ENCODE measurements at places on chromosomes 4 and X. TPM values are rescaled to one million over a fixed set of nuclear protein-coding genes. Genes with fewer than 3 reads are reported as not detected.

GRCh38 chr4:101328063-101328602 lies 19.2 kb downstream of the PPP3CA start:
- DNase-seq, result no peak

- peak; percentile 61 for DNase-seq
Observed at GRCh38 chr4:144302704-144303536, 162.4 kb upstream of the GYPA start.

- no peak for DNase-seq
Observed at GRCh38 chrX:12469296-12469695, 321.9 kb upstream of the PRPS2 start.

- DNase-seq, result peak; percentile 14
Observed at GRCh38 chrX:140724736-140725135, 15.2 kb downstream of the LINC00632 start.

GRCh38 chrX:122046815-122047214 lies 999.4 kb downstream of the GLUD2 start:
- no peak for DNase-seq

GRCh38 chr4:37994569-37994968 lies 34.4 kb downstream of the PTTG2 start:
- DNase-seq, result no peak

- peak; percentile 83 for DNase-seq
Observed at GRCh38 chr4:137124278-137124932, 407.9 kb downstream of the PCDH18 start.

DNA sequence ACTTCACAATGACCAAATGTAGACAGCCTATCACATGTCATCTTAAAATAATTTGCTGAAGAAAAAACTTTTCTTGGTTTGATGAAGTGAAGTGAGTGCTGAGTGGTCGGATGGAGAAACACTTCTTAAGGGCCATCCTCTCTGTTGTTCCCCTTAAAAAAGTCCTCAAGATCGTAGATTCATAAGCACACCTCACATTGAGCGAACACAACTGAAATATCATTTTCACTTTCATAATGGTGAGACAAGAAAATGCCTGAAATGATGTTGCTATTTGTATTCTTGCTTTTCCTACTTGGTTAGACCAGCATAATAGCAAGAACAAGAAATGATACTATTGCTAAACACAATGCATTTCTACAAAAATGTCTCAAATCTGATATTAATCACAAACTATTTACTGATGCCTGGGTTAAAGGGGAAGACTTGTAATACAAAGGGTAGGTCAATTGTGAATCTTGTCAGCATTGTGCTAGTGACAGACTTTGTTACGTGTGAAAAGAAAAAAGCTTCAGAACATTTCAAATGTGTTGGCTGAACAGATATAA lies 305.6 kb upstream of the NR3C2 start:
- DNase-seq, result no peak

- DNase-seq, result no peak
Observed at GRCh38 chrX:51853251-51853650, 40.2 kb upstream of the MAGED1 start.

DNA sequence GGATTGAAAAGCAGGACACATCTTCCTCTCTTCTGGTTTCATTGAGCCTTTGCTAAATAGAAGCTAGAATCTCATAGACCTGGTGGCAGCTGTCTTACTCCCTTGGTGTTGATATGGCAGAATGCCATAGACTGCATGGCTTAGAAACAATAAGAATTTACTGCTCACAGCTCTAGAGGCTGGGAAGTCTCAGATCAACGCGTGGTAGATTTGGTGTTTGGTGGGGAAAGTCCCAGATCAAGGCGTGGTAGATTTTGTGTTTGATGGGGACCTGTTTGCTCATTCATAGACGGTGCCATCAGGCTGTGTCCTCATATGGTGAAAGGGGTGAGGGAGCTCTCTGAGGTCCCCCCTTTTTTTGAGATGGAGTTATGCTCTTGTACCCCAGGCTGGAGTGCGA lies 57.6 kb upstream of the PPP2R3B start:
- no peak for DNase-seq

GRCh38 chr4:31290836-31291235 lies 570.7 kb downstream of the PCDH7 start:
- no peak for DNase-seq

The CDKL5 gene
- 5.8 TPM for total RNA-seq

The MAPK10 gene
- total RNA-seq, result 135 TPM

The CXCL1 gene
- 56.1 TPM for total RNA-seq

The ZNF185 gene
- total RNA-seq, result 25.3 TPM

The UGT2B7 gene
- total RNA-seq, result 4.8 TPM

The SPANXD gene
- not detected for total RNA-seq

The FAM149A gene
- 20.0 TPM for total RNA-seq

The CHIC2 gene
- 72.5 TPM for total RNA-seq

All from umbilical cord (tissue), 2 donors.